Ovary (tissue), 10 donors: ENCODE measurements at places on chromosomes 5 and 9. TPM values are rescaled to one million over a fixed set of nuclear protein-coding genes. Genes with fewer than 3 reads are reported as not detected.

CTSV gene
- polyA plus RNA-seq, result 2.1 TPM

ROR2 gene
- polyA plus RNA-seq, result 11.4 TPM

HAVCR1 gene
- not detected for polyA plus RNA-seq

C1QTNF3 gene
- 2.8 TPM for polyA plus RNA-seq

IL13 gene
- not detected for polyA plus RNA-seq

PCDHGA6 gene
- 4.2 TPM for polyA plus RNA-seq

OR1K1 gene
- not detected for polyA plus RNA-seq

RASEF gene
- 0.43 TPM for polyA plus RNA-seq

MEIKIN gene
- 0.29 TPM for polyA plus RNA-seq

CD274 gene
- polyA plus RNA-seq, result 0.57 TPM

TPD52L3 gene
- polyA plus RNA-seq, result not detected

ADAMTS2 gene
- 26.7 TPM for polyA plus RNA-seq

SLC36A2 gene
- polyA plus RNA-seq, result not detected

REEP2 gene
- polyA plus RNA-seq, result 8.0 TPM

CMYA5 gene
- 13.7 TPM for polyA plus RNA-seq

FIBCD1 gene
- 0.06 TPM for polyA plus RNA-seq

TXNDC8 gene
- not detected for polyA plus RNA-seq

PCDHAC2 gene
- 1.4 TPM for polyA plus RNA-seq

AFAP1L1 gene
- 17.8 TPM for polyA plus RNA-seq

TMC1 gene
- polyA plus RNA-seq, result 0.48 TPM

MYOZ3 gene
- 1.6 TPM for polyA plus RNA-seq

LCN6 gene
- 33.4 TPM for polyA plus RNA-seq

CDC25C gene
- 0.06 TPM for polyA plus RNA-seq

STX17 gene
- polyA plus RNA-seq, result 17.4 TPM

OR1L8 gene
- not detected for polyA plus RNA-seq

NNT gene
- 51.9 TPM for polyA plus RNA-seq

SIT1 gene
- 0.29 TPM for polyA plus RNA-seq

PRRC2B gene
- polyA plus RNA-seq, result 182 TPM

FOXD4L5 gene
- polyA plus RNA-seq, result not detected

NOTCH1 gene
- polyA plus RNA-seq, result 7.8 TPM

ANKRD20A1 gene
- 0.54 TPM for polyA plus RNA-seq

KLHL3 gene
- polyA plus RNA-seq, result 2.9 TPM

GCNT1 gene
- polyA plus RNA-seq, result 4.4 TPM

ANKRD18A gene
- 0.23 TPM for polyA plus RNA-seq

ARAP3 gene
- 6.1 TPM for polyA plus RNA-seq

PCDHA8 gene
- polyA plus RNA-seq, result 0.02 TPM

STC2 gene
- 0.71 TPM for polyA plus RNA-seq

DNAH5 gene
- 0.05 TPM for polyA plus RNA-seq

RLN2 gene
- 179 TPM for polyA plus RNA-seq

SPATA31C1 gene
- not detected for polyA plus RNA-seq

HEMGN gene
- polyA plus RNA-seq, result not detected

PRDM9 gene
- not detected for polyA plus RNA-seq

PAEP gene
- 0.41 TPM for polyA plus RNA-seq

GRIN3A gene
- 0.24 TPM for polyA plus RNA-seq

NUTM2G gene
- not detected for polyA plus RNA-seq

CENPK gene
- polyA plus RNA-seq, result 1.7 TPM

BNC2 gene
- polyA plus RNA-seq, result 17.2 TPM

SPINK4 gene
- not detected for polyA plus RNA-seq

FAM221B gene
- polyA plus RNA-seq, result not detected

SV2C gene
- 0.13 TPM for polyA plus RNA-seq

MED7 gene
- polyA plus RNA-seq, result 10.3 TPM

SPINK1 gene
- not detected for polyA plus RNA-seq
